H1 (cell line): ENCODE measurements at places on chromosomes 12 and 14. TPM values are rescaled to one million over a fixed set of nuclear protein-coding genes. Genes with fewer than 3 reads are reported as not detected.

Gene RHOJ
- total RNA-seq: not detected in 2 replicates

Gene ASPG
- 0.34 and 0.46 TPM in 2 replicates for total RNA-seq

Gene HOXC12
- total RNA-seq: not detected in 2 replicates

DNA sequence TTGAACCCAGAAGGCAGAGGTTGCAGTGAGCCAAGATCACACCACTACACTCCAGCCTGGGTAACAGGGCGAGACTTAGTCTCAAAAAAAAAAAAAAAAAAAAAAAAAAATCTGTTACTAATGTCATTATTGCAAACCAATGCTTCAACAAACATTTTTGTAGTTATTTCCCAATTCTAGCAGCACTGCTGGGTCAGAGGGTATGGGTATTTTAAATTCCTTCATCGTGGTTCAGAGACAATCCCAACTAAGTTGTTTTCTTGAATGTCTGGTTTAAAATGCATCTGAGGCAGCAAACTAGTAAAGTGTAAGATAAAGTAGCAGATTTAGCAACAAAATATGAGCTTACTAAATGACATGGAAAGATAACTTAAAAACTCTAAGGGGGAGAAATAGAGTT is 65.6 kb downstream of the FERMT2 start:
- no peaks in the 10 kb centered on the region; the same call in 1 of the 2 replicates for H3K4me1 ChIP-seq
- no peak for DNase-seq
- no peak overlapping the region for H3K27ac ChIP-seq

GRCh38 chr12:3962631-3963483 is 89.7 kb upstream of the PARP11 start:
- DNase-seq: no peak
- H3K36me3 ChIP-seq: no peaks in the 10 kb centered on the region
- H3K4me3 ChIP-seq: no peak overlapping the region

DNA sequence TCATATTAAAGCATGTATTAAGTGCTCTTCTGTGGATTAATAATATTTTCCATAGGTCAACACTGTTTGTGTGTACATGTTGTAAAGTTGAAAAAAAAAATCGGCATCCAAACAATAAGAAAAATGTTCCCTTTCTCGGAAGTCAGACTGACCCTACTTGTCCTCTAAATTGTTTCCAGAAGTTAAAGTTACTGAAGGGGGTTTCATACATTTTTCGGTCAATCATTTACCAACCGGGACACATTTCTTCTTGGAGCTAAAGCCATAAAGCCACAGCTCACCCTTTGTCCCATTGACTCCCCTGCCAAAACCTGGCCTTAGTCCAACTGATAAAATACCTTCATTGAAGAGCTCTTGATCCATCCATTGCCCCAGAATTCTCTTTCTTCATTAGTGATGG is 230.0 kb downstream of the ANO2 start:
- H3K27ac ChIP-seq: no peak overlapping the region
- H3K36me3 ChIP-seq: no peaks in the 10 kb centered on the region
- no peaks in the 10 kb centered on the region for H3K4me1 ChIP-seq
- no peak for DNase-seq
- no peaks in the 10 kb centered on the region for H3K27me3 ChIP-seq

DNA sequence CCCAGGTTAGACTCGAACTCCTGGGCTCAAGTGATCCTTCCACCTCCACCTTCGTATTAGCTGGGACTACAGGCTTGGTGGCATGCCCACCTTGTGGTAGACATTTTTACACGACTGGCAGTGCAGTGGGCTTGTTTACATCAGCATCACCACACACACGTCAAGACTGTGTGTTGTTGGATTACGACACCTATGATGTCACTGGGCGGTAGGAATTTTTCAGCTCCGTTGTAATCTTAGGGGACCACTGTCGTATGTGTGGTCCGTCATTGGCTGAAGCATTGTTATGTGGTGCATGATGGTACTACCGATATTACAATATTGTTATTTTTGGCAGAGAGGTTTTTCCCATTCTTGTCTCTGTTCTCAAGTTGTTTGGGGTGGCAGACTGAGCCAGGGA is 50.7 kb downstream of the TSPAN9 start:
- H3K4me3 ChIP-seq: no peak overlapping the region
- DNase-seq: no peak
- peaks cover 5% of the 10 kb centered on the region; the same call in 1 of the 2 replicates for H3K4me1 ChIP-seq
- H3K27me3 ChIP-seq: no peaks in the 10 kb centered on the region
- H3K36me3 ChIP-seq: no peaks in the 10 kb centered on the region

GRCh38 chr12:56629459-56630179 is 507 bp downstream of the BAZ2A start:
- H3K27ac ChIP-seq: peak overlapping the region; percentile 50; the same call in 1 of the 2 replicates
- H3K4me1 ChIP-seq: peaks cover 14% of the 10 kb centered on the region
- no peaks in the 10 kb centered on the region for H3K36me3 ChIP-seq
- H3K27me3 ChIP-seq: no peaks in the 10 kb centered on the region

- H3K27ac ChIP-seq: no peak overlapping the region
- no peak overlapping the region for H3K4me3 ChIP-seq
- no peak for DNase-seq
- no peaks in the 10 kb centered on the region for H3K4me1 ChIP-seq
Measured at GRCh38 chr12:1865284-1865866, 45.0 kb downstream of the LRTM2 start.

GRCh38 chr12:25655702-25656101 is 102.6 kb upstream of the LMNTD1 start:
- no peak for DNase-seq
- H3K27ac ChIP-seq: no peak overlapping the region
- no peaks in the 10 kb centered on the region for H3K27me3 ChIP-seq
- no peak overlapping the region for H3K4me3 ChIP-seq
- H3K4me1 ChIP-seq: no peaks in the 10 kb centered on the region
- H3K36me3 ChIP-seq: no peaks in the 10 kb centered on the region

GRCh38 chr14:96739200-96739910 is 57.8 kb upstream of the VRK1 start:
- DNase-seq: no peak
- H3K4me3 ChIP-seq: no peak overlapping the region
- no peaks in the 10 kb centered on the region; the same call in none of the 2 replicates for H3K4me1 ChIP-seq

DNA sequence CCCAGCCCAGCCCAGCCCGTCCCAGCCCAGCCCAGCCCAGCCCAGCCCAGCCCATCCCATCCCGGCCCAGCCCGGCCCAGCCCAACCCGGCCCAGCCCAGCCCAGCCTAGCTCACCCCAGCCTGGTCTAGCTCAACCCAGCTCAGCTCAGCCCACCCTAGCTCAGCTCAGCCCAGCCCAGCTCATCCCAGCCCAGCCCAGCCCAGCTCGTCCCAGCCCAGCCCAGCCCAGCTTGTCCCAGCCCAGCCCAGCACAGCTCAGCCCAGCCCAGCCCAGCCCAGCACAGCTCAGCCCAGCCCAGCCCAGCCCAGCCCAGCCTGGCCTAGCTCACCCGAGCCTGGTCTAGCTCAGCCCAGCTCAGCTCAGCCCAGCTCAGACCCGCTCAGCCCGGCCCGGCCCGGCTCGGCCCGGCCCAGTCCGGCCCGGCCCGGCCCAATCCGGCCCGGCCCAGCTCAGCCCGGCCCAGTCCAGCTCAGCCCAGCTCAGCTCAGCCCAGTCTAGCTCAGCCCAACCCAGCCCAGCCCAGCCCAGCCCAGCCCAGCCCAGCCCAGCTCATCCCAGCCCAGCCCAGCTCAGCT is 184.7 kb downstream of the TMEM121 start:
- no peaks in the 10 kb centered on the region for H3K27me3 ChIP-seq
- no peaks in the 10 kb centered on the region for H3K36me3 ChIP-seq
- H3K4me1 ChIP-seq: no peaks in the 10 kb centered on the region
- no peak for DNase-seq

- no peak overlapping the region for H3K27ac ChIP-seq
- H3K27me3 ChIP-seq: no peaks in the 10 kb centered on the region
- H3K36me3 ChIP-seq: no peaks in the 10 kb centered on the region; the same call in 1 of the 2 replicates
- no peak overlapping the region for H3K4me3 ChIP-seq
- H3K4me1 ChIP-seq: no peaks in the 10 kb centered on the region
Measured at GRCh38 chr12:61808856-61809255, 451.3 kb upstream of the USP15 start.

- 0 out of 2 replicates have a peak, but pooled peaks cover 2% of the 10 kb centered on the region for H3K4me1 ChIP-seq
- no peaks in the 10 kb centered on the region for H3K36me3 ChIP-seq
- DNase-seq: peak; percentile 49
- peak overlapping the region; percentile 1; the same call in 1 of the 2 replicates for H3K4me3 ChIP-seq
- H3K27ac ChIP-seq: peak overlapping the region; percentile 77
Measured at GRCh38 chr14:21309238-21309636, 29.4 kb downstream of the RPGRIP1 start.

DNA sequence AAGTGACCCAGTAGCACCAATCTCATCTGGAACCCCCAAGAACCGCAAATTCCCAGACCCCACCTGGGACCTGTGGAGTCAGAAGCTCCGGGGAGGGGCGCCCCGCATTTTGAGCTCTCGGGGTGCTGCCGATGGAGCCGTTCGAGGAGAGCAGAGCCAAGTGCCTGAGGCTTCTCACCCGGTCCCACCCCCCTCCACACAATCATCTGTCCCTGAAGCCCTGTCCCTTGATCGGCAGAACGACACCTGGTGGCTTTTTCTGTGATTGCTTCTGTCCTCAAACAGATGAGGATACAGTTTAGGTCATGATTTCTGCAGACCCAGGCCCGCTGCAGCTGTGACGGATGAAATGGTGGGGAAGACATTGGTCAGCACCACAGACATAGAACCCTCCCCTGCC is 74.7 kb downstream of the NOC4L start:
- H3K27ac ChIP-seq: no peak overlapping the region
- DNase-seq: no peak
- H3K4me3 ChIP-seq: no peak overlapping the region
- peaks cover 20% of the 10 kb centered on the region for H3K27me3 ChIP-seq

- H3K27ac ChIP-seq: no peak overlapping the region
- no peak overlapping the region for H3K4me3 ChIP-seq
- no peak for DNase-seq
- no peaks in the 10 kb centered on the region for H3K36me3 ChIP-seq
- H3K27me3 ChIP-seq: no peaks in the 10 kb centered on the region
- no peaks in the 10 kb centered on the region for H3K4me1 ChIP-seq
Measured at GRCh38 chr14:71371711-71372396, 464.6 kb downstream of the PCNX1 start.

- H3K27ac ChIP-seq: no peak overlapping the region
- H3K4me1 ChIP-seq: no peaks in the 10 kb centered on the region
- no peak overlapping the region for H3K4me3 ChIP-seq
- H3K36me3 ChIP-seq: no peaks in the 10 kb centered on the region
Measured at GRCh38 chr12:62332598-62332997, 72.4 kb downstream of the USP15 start.

GRCh38 chr14:104265918-104266630 is 127.7 kb downstream of the KIF26A start:
- H3K36me3 ChIP-seq: no peaks in the 10 kb centered on the region
- H3K27ac ChIP-seq: no peak overlapping the region
- H3K27me3 ChIP-seq: no peaks in the 10 kb centered on the region

GRCh38 chr14:91732859-91733477 is 1.1 kb upstream of the CATSPERB start:
- H3K4me3 ChIP-seq: no peak overlapping the region
- H3K27ac ChIP-seq: no peak overlapping the region
- H3K27me3 ChIP-seq: no peaks in the 10 kb centered on the region
- no peaks in the 10 kb centered on the region for H3K4me1 ChIP-seq

DNA sequence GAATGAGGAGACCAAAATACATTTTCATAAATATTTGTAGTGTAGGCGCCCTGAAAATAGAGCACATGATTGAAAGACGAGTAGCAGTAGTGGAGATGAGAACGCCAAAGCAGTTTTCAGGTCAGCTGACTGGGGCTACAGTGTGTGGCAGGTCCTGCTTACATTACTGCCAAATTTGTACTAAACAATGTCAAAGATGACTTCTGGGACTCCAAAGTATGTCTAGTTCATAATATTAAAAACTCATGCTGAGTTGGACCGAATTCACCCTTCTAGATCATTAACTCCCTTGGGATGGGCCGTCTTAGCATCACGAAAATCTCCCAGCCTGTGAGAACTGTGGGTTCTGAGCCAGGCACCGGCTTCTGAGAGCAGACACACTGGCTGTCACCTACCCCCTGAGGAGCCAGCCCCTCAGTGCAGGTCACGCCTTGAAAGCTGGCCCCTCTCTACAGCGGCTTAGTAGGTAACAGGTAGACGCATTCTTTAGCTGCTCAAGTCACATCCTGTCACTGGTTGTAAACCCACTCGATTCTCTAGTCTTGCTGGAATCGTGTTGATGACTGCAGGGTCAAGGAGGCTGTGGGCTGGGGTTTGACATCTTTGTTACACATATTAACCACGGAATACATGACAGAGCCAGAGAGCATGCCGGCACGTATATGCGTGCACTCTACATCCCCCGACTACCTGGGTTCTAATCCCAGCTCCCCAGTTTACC is 210.4 kb downstream of the ETV6 start:
- H3K27ac ChIP-seq: no peak overlapping the region
- no peak overlapping the region for H3K4me3 ChIP-seq
- no peaks in the 10 kb centered on the region for H3K36me3 ChIP-seq
- H3K27me3 ChIP-seq: no peaks in the 10 kb centered on the region

GRCh38 chr12:15165012-15165659 is 56.1 kb downstream of the RERG start:
- no peaks in the 10 kb centered on the region for H3K4me1 ChIP-seq
- no peaks in the 10 kb centered on the region for H3K27me3 ChIP-seq
- no peak for DNase-seq
- H3K4me3 ChIP-seq: no peak overlapping the region
- H3K27ac ChIP-seq: no peak overlapping the region

GRCh38 chr12:18486036-18486435 is 224.7 kb downstream of the PIK3C2G start:
- peaks cover 4% of the 10 kb centered on the region; the same call in 1 of the 2 replicates for H3K4me1 ChIP-seq
- no peaks in the 10 kb centered on the region for H3K27me3 ChIP-seq
- no peak for DNase-seq

GRCh38 chr14:94388384-94389103 is at the start of gene SERPINA1:
Gene SERPINA1 (minus strand): TSS chr14:94388602. CDS start chr14:94383237, 5,365 bp downstream.
- H3K36me3 ChIP-seq: no peaks in the 10 kb centered on the region
- no peak within 1 kb of the TSS for H3K4me3 ChIP-seq
- no peaks in the 10 kb centered on the region for H3K27me3 ChIP-seq
- no peak within 1 kb of the TSS for H3K27ac ChIP-seq
- DNase-seq: no peak
- H3K4me1 ChIP-seq: peaks cover 12% of the 10 kb centered on the region

GRCh38 chr12:53585448-53586125 is 40.6 kb downstream of the ATF7 start:
- H3K27me3 ChIP-seq: no peaks in the 10 kb centered on the region
- no peaks in the 10 kb centered on the region for H3K36me3 ChIP-seq
- no peak overlapping the region for H3K27ac ChIP-seq
- no peaks in the 10 kb centered on the region for H3K4me1 ChIP-seq
- no peak for DNase-seq

DNA sequence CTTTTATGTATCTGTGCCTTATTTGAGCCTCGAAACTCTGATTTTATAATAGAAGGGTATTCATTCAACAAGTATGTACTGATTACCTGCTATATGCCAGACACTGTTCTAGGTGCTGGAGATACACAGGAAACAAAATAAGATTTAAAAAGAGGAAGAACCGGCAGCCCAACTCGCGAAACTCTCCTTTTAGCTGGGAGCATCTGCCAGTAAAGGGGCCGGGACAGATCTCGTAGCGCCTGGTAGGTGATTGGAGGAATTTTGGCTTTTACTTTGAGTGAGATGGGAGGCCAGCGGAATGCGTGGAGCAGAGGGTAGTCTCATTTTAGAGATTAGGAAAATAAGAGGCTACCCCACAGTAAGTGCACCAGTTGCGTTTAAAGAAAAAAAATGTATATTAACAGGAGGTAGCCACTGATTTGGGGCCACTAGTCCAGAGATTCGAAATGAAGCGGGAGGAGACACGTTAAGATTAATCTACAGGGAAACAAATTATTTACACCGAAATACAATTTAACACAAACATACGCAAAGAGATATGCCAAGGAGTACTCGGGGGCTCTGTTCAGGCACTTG is 520 bp upstream of the MON2 start:
- peak overlapping the region; percentile 87 for H3K4me3 ChIP-seq
- H3K4me1 ChIP-seq: no peaks in the 10 kb centered on the region
- no peaks in the 10 kb centered on the region for H3K36me3 ChIP-seq
- H3K27ac ChIP-seq: no peak overlapping the region
- H3K27me3 ChIP-seq: no peaks in the 10 kb centered on the region; the same call in 1 of the 2 replicates
